ENCODE measurements at places on chromosomes 6 and 20.

DNA sequence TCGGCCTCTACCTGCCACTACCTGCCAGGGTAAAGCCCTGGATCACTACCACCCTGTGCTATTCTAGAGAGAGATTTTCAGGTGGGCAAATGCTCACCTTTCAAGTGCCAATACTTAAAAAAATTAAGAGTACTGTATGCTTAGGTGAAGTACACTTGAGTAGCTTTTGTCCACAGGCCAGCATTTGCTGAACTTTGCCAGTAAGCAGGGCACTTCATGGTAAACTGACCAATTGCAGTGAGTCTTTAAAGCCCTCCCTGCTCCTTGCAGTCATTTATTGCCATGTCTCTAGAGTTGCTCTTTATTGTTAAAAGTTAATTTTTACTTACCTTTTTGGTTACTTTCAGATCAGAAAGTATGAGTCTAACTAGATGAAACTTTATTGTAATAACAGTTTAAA is 58.5 kb downstream of the PLAGL1 start:
- no peak for DNase-seq

GRCh38 chr20:50475681-50476292 is 34.4 kb upstream of the PTPN1 start:
- DNase-seq: no peak

- no peak for DNase-seq
These were observed 11.5 kb downstream of the TOMM6 start for GRCh38 chr6:41798901-41799558.

DNA sequence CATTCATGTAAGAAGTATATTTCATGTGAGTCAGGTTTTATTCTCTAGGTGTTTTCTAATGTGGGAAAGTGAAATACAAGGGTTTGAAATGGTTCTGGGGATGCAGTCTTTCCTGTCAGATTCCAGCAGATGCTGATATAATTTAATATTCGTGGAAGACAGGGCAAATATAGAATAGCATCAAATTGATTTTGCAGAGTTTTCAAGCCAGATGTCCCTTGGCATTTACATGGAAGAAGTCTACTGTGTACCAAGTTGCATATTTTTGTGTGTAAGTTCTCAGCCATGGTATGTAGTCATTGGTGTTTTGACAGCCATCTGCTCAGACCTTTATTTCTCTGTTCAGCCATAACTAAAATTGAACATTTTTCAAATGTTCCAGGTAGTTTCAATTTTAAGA is 143.7 kb downstream of the LAMA2 start:
- no peak for DNase-seq

DNA sequence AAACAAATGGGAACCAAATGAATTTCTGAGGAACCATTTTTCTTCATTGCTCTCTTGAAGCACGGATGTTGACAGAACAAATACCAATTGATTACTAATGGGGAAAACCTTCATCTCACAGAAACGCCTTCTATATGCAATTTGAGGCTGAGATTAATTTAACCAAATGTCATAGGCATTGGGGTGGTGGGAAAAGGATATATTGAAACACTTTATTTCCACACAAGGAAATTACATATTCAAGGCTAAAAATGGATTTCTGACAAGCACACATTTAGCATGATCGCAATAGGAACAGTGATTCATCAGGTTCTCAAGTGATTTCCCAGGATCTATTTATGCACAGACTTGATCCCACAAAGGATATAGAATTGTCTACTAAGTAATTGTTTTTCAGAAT is 88.9 kb downstream of the COL12A1 start:
- no peak for DNase-seq

GRCh38 chr6:119205911-119206618 is 127.6 kb upstream of the FAM184A start:
- no peak for DNase-seq

GRCh38 chr6:144066741-144067484 is 28.5 kb downstream of the SF3B5 start:
- DNase-seq: no peak

DNA sequence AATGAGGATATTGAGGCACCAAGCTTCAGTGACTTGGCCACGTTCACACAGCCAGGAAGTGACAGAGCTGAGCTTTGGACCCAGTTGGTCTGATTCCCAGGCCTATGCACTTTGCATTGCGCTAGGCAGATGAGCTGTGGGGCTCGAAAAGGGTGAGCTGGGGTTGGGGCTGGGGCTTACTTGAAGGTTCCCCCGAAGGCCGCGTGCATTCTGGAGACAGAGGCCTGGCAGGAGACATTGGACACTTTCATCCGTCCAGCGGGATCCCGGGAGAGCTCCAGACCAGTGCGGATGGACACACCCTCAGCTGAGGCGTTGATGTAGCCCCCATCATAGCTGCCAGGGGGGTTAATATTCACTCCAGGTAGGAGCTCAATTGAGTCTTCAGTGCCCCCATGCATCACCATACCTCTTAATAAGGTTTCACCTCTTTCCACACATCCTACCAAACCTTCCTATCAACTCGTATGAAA is 2.6 kb downstream of the PLTP start:
- no peak for DNase-seq

- no peak for DNase-seq
These were observed 7.7 kb upstream of the HLA-DMA start for GRCh38 chr6:32960563-32960962.

GRCh38 chr6:75210885-75211739 is 5.3 kb upstream of the COL12A1 start:
- peak; percentile 19 for DNase-seq

GRCh38 chr6:130229645-130230044 is 6.9 kb upstream of the SAMD3 start:
- no peak for DNase-seq

- DNase-seq: no peak
These were observed 60.0 kb downstream of the CNKSR3 start for GRCh38 chr6:154450498-154450897.

GRCh38 chr20:17823409-17824144 is 123.8 kb downstream of the BANF2 start:
- DNase-seq: no peak

- no peak for DNase-seq
These were observed 174.4 kb downstream of the SYNE1 start for GRCh38 chr6:152462716-152463115.

DNA sequence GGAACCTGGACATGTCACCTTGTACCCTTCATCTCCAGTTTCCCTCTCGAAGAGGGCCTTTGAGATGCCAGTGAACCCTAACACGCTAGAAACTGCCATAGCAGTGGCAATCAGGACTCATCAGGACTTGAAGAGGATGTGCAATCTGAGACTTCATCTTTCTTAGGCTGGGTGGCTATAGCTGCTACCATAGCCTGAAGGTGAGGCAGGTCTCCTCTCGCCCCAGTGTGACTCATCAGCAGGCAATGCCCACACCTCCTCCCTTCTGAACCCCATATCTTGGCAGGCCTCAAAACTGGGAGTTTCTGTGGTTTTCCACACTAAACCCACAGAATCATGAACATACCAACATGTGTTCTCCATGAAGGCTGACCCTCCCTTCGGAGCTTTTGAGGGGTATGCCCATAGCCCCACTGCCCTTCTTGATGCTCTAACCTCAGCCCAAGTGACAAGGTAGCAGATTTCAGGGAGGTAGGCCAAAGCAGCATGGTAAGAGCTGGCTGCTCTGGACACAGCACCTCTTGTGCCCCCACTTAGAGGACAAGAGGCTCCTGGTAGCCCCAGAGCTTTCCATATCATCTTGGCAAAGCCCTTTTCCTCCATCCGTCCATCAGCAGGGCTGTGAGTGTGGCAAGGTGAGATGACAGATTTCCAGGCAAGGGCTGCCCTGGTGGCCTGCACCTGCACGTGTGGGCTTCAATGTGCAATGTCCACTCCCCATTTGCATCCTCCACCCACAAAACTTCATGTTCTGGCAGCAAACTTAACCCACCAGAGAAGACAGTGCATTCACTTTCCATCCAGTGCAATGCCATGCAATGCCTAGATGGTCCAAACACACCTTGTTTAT is 2.6 kb downstream of the BLCAP start:
- no peak for DNase-seq

DNA sequence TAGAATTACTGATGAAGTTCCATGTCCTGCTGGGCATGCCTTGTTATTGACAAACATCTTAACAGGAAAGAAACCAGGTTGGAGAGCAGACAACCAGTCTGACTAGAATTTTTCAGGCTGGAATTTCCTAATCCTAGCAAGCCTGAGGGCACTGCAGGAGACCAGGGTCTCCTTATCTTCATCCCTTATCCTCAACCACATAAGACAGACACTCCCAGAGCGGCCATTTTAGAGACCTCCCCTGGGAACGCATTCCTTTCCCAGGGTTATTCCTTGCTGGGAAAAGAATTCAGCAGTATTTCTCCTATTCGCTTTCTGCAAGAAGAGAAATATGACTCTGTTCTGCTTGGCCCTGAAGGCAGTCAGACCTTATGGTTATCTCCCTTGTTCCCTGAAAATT is 803.7 kb downstream of the GRIK2 start:
- no peak for DNase-seq

DNA sequence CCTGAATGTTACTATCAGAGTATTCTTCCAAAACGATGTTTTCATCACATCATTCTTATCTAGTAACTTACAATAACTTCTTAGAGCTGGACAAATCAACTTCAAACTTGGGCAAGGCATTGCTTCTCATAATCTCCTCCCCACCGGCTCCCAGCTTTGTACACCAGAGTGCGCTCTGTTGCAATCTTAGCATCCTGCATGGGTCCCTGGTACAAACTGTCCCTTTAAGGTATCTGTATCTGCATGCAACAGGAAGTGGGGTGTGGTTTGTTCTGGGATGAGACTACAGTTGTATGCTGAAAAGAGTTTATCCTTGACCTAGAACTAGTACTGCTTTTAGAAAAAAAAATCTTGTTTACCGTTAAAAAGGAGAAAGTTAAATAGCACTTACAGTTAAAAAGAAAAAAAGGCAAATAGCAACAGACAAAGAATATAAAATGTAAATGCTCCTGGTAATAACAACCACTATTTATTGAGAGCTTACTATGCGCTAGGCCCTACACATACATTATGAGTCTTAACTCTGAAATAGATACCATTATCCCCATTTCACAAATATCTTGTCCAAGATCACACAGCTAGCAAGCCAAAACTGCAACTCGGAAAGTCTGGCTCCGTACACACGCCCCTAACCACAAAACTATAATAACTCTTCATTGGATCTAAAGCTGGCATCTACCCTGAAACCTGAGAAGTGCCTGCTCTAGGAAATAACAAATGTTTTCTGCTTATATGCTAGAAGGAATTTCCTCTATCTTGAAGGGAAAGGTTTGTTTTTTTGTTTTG is 9.8 kb upstream of the HECA start:
- no peak for DNase-seq

DNA sequence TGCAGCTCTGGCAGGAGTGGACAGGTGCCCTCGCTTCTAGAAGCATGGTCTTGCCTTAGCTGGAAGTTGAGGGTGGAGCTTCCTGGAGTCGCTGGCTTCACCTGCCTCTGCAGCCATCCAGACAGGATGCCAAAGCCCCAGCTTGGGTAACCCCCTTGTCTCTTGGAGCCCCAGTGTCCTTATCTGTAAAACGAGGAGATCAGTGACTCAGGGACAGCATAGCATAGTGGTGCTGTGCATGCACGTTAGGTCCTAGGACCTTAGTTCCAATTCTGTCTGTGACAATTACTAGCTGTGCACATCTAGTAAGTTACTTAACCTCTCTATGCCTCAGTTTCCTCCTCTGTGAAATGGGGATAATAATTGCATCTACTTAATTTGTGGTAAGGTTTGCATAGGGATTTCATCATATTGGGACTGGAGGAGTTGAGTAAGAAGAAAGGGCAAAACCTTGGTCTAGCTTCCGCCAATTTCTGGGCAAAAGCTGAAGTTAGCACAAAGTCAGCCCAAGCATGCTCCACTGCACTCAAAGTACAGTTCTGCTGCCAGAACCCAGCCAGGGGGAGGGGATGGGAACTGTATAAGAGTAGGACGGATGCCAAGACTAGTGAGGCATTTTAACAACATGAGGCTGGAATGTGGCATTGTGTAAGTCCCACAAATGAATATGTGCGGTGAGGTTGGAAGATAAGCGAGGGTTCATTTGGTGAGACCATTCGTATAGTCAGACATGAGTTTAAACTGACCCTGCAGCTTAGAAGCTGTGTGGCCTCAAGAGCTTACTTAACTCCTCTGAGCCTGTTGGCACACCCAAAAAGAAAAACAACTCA is 24.5 kb downstream of the TOX2 start:
- no peak for DNase-seq

DNA sequence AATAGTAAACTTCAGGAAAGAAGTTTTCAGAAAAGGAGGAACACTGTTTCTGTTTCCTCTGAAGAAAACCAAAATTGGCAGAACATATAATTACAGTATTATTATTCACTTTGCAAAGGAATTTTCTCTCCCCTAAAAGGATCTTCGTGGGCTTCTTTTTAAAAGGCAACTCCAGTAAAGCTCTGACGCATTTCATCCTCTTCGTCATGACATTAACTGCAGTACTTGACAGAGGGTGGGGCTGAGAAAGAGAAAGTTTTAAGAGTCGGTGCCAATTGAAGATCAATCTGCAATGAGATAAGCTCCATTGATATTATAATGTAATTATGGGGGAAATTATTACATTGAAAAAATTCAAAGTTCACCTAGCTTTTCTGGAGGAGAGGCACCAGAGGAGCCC is 75.8 kb downstream of the MYB start:
- no peak for DNase-seq

DNA sequence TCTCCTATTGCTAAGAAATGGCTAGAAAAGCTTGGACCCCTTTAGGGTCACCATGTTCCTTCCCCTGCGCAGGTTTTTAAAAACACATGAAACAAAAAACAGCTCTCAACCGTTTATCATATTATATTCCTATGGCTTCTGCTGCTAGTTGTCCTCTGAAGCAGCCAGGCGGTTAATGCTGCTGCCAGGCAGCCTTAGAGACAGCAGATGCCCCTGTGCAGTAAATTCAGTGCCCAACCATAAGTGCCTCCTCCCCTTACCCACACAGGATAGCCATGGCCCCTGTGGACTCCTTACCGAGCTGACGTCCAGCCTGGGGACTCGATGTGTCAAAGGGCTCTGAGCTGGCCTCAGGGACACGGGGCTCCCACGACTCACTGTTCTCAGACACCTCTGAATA is 64.4 kb downstream of the PLCG1 start:
- no peak for DNase-seq

DNA sequence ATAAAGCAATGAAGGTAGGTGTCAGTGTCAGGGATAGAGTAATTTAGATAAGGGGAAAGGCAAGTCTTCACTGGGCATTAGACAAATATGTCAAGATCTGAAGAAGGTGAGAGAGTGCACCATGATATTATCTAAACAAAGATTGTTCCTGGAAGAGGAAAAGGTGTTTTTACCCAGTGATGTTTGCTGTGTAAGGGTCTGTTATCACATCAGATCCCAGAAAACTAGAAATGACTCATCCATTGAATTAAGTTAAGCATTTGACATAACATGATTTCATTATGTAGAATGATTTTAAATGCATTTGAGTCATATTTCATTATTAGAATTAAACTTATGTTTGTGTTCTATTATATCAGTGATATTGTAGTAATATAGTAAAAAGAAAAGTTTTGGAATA is 1279.5 kb upstream of the CITED2 start:
- DNase-seq: no peak
